ENCODE measurements at places on chromosomes 5 and 9.

DNA sequence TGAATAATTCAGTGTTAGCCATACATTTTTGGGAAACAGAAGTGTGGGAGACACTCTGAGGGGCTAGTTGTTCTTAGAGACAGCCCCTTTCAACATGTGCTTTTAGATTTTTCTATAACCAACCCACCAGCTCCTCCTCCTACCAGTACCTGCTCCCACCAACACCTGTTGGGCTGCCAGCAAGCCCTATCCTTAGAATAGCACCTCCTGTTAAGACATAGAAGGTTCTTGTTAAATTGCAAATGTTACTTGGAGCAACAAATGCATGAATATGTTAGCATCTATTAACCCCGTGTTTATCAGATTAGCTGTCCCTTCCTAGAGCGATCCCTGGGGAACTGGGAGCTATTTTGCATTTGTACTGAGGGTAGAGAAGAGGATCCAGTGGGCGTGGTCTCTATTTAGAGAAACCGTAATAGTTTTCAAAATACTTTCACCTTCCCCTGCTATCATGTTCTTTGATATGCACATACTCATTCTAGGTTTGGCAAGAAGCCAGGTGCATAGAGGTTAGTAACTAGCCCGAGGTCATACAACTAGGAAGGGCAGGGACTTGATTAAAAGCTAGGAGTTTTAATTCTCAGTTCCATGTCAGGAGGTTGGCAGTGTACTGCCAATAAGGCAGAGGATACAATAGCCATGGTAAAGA, 334.4 kb downstream of the KCTD16 start:
- H3K27me3 ChIP-seq: no peaks in the 10 kb centered on the region
- DNase-seq: no peak
- H3K4me3 ChIP-seq: no peak overlapping the region
- no peaks in the 10 kb centered on the region for H3K36me3 ChIP-seq

DNA sequence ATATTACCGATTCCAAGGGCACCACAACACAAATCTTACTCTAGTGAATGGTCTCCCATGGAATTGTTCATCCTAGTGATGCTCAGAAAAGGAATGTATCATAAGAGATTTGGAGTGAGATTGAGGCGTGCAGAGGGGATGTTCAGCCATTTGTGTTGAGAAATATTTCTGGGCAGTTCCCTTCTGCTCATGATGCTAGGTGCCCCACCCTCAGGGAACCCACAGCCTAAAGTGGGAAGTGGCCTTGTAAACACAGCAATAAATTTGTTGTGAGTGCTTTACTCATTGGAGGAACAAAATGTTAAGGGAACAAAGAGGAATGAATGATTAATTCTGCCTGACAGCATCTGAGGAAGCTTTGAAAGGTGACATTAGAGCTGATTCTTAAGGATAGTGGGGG, 129.9 kb downstream of the TLE4 start:
- H3K27me3 ChIP-seq: no peaks in the 10 kb centered on the region
- no peak overlapping the region for H3K4me3 ChIP-seq
- H3K4me1 ChIP-seq: no peaks in the 10 kb centered on the region
- DNase-seq: peak; percentile 6
- no peak overlapping the region for H3K27ac ChIP-seq

DNA sequence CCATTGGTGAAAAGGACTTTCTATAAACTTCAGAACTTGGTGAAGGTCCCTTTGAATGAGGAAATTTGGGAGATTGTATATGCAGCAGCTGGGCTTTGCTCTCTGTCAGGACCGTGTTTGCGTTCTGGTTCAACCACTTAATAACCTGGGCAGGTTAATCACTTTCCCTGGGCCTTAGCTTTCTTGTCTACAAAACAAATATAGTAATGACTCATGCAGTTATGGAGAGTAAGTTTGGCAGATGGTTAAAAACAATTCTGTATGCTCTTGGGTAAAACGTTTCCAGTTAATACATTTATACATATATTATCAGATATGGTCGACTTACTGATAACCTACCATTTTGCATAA, 197.0 kb downstream of the ARHGEF28 start:
- no peak for DNase-seq
- H3K27me3 ChIP-seq: no peaks in the 10 kb centered on the region
- no peak overlapping the region for H3K27ac ChIP-seq
- H3K4me1 ChIP-seq: no peaks in the 10 kb centered on the region

DNA sequence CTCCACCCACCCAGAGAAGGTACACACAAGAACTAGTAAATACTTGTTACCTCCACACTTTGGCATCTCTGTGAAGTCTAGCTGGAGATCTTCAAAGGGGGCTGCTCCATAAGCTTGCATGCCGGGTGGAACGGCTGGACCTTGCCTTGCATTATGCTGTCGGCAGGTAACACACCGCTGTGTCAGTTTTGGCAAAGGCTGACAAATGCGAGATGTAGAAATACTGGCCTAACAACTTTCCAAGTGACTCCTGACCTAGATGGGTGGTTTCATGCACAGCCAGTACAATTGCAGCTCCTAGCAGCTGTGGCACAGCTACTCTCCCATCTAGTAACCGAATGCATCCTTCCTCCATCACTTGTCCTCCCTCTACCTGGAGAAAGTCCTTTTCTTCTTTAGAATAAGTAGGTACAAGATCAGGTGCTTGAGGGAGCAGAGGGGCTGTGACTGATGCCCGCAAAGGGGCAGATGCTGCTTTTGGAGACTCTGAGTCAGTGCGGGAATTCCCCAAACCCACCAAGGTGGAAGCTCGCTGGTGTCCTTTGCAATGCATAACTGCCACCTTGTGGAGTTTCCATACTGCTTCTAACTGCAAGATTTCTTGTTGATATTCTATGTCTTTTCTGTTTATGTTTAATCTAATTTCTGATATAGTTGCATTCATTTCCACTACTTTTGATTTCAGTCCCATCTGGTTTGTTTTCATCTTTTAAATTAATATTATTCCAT, 78.4 kb downstream of the TMEM161B start:
- H3K4me3 ChIP-seq: no peak overlapping the region
- H3K4me1 ChIP-seq: no peaks in the 10 kb centered on the region
- no peaks in the 10 kb centered on the region for H3K27me3 ChIP-seq

GRCh38 chr5:171310212-171310818, 1.3 kb downstream of the TLX3 start:
- no peak for DNase-seq
- peaks cover 36% of the 10 kb centered on the region for H3K4me1 ChIP-seq
- H3K27me3 ChIP-seq: peaks cover 23% of the 10 kb centered on the region
- H3K36me3 ChIP-seq: no peaks in the 10 kb centered on the region
- no peak overlapping the region for H3K27ac ChIP-seq
- H3K4me3 ChIP-seq: no peak overlapping the region

DNA sequence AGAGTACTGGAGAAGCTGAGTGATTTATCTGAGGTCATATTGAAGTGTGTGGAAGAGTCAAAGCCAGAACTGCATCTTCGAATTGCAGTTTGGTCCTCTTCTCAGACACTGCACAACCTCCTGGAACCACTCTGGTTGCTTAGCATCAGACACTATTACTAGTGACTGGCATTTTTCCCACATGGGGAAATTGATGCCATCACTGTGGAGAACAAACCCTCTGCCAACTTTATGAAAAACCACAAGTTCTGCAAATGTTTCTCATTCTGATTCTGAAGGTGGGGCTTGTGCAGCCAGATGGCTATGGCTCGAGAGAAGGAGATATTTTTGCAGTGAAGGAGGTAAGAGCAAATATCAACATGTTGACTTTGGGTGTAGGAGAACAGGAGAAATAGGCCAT, 67.2 kb downstream of the KCTD16 start:
- DNase-seq: no peak
- H3K27ac ChIP-seq: no peak overlapping the region
- H3K27me3 ChIP-seq: no peaks in the 10 kb centered on the region
- H3K4me3 ChIP-seq: no peak overlapping the region
- H3K4me1 ChIP-seq: no peaks in the 10 kb centered on the region

- H3K27me3 ChIP-seq: no peaks in the 10 kb centered on the region
- no peak overlapping the region for H3K4me3 ChIP-seq
- no peak overlapping the region for H3K27ac ChIP-seq
- H3K4me1 ChIP-seq: no peaks in the 10 kb centered on the region
- no peaks in the 10 kb centered on the region for H3K36me3 ChIP-seq
- no peak for DNase-seq
These were observed 11.2 kb upstream of the RIC1 start for GRCh38 chr9:5617749-5618148.

DNA sequence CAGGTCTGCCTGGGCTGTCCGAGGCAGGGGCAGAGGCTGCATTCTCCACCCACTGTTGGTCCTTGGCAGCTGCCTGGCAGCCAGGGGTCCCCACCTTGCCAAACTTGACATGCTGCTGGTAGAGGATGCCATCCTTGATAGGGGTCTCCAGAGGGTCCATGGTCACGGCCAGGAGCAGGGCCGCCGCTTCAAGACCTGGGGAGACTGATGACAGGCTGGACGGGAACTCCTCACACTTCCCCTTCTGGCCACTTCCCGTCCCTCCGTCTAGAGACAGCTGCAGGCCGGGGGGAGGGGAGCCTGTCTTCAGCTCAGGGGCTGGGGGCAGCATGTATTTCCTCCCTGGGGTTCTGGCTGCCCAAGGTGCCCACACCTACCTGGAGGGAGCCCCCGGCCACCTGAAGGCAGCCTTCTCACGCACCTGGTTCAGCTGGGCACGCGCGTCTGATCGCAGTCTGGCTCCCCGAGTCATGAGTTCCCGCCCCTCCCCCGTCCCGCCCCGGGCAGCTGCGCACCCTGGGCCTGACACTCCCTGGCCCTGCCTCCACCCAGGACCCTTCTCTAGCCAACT, at the start of gene DOK3:
TSS of gene DOK3 (minus strand) at position 446 of the 571 bp plus-strand sequence. CDS start at position 160, 286 bp downstream.
- peak within 1 kb of the TSS; percentile 2 for H3K4me3 ChIP-seq
- no peaks in the 10 kb centered on the region for H3K4me1 ChIP-seq
- H3K27me3 ChIP-seq: no peaks in the 10 kb centered on the region
- no peak for DNase-seq

All from lung (tissue), 17 donors.